Dorsolateral prefrontal cortex (tissue), 122 donors: ENCODE measurements at places on chromosomes 16 and 17.

- no peak for DNase-seq
Observed at GRCh38 chr17:14725729-14726128, 424.8 kb downstream of the HS3ST3B1 start.

DNA sequence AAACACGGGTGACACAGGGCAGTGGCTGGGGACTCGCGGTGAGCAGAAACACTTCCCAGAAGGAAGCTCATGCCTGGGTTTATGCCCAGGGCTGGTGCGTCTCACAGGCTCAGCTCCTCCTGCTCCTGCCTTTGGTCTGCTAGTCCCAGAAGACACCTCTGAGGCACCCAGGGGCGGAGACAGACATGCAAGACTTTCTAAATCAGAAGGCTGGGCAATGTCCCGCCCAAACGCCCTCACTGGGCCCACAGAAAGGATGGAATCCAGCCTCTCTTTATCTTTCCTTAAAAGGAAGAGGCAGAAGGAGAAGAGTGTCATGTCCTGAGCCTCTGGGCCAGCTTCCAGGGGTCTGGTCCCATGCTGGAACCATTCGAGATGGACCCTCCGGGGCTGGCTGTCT, 197.7 kb upstream of the RPL38 start:
- DNase-seq, result no peak

- peak; percentile 44 for DNase-seq
Observed at GRCh38 chr16:14399378-14400284, 230.4 kb downstream of the PARN start.

- no peak for DNase-seq
Observed at GRCh38 chr16:74736531-74737157, 36.0 kb upstream of the MLKL start.

- no peak for DNase-seq
Observed at GRCh38 chr17:45440161-45440778, 7.6 kb upstream of the ARHGAP27 start.

GRCh38 chr17:65243838-65244625, 106.9 kb downstream of the RGS9 start:
- peak; percentile 49 for DNase-seq

- no peak for DNase-seq
Observed at GRCh38 chr17:59832883-59833379, 59.8 kb downstream of the TUBD1 start.
